ENCODE measurements at places on chromosomes 5 and 9. TPM values are rescaled to one million over a fixed set of nuclear protein-coding genes. Genes with fewer than 3 reads are reported as not detected.

The VLDLR gene
- total RNA-seq = 34.1 TPM

The CDKN2B gene
- total RNA-seq = 1.8 TPM

The TRIM32 gene
- 15.0 TPM for total RNA-seq

The ZDHHC11B gene
- 4.2 TPM for total RNA-seq

The SLC34A3 gene
- not detected for total RNA-seq

The MSH3 gene
- total RNA-seq = 11.9 TPM
